AML-193 (cell line): ENCODE measurements at places on chromosomes 11 and 22.

GRCh38 chr11:119583585-119583984 is 145.4 kb downstream of the NECTIN1 start:
- DNase-seq: no peak

- DNase-seq: no peak
Observed at GRCh38 chr11:40125054-40125453, 1334.4 kb downstream of the LRRC4C start.

DNA sequence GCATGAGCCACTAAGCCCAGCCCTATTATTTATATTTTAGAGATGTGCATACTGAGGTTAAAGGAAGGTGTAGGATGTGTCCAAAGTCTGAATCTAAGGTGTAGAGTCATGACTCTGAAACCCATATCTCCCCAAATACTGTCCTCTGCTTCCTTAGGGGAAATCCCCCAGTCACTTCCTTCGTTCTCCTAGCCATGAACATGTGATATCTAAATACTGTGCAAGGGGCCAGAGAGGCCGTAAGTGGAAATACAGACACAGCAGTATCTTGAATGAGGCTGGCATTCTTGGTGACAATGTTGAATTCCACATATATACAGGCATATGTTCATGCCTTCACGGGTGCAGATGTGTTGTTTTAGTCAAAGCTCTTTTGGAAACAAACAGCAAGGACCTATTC is 21.3 kb upstream of the PATZ1 start:
- DNase-seq: no peak

DNA sequence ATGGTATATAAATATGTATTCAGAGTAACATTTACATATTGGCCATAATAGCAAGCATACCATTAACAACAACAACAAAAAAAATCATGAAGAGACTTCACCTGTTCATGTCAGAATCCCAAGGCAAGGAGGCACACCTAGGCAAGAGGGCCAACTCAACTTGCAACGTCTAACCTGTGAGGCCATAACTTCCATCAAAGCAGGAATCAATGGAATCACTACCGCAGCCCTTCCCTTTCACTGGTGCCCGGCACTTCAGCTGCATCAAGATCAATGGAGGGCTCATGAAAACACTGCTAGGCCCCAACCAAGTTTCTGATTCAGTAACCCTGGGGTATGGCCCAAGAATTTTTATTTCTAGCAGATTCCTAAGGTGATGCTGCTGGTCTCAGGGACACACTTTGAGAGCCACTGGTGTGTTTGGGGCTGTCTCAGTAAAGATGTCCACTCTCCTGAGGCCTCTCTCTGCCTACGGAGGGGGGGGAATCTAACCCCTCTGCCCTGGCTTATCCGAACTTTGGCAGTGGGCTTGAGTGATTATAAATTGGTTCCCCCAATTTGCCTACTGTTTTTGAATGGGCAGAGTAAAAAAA is 8.0 kb downstream of the ZFTA start:
- no peak for DNase-seq

DNA sequence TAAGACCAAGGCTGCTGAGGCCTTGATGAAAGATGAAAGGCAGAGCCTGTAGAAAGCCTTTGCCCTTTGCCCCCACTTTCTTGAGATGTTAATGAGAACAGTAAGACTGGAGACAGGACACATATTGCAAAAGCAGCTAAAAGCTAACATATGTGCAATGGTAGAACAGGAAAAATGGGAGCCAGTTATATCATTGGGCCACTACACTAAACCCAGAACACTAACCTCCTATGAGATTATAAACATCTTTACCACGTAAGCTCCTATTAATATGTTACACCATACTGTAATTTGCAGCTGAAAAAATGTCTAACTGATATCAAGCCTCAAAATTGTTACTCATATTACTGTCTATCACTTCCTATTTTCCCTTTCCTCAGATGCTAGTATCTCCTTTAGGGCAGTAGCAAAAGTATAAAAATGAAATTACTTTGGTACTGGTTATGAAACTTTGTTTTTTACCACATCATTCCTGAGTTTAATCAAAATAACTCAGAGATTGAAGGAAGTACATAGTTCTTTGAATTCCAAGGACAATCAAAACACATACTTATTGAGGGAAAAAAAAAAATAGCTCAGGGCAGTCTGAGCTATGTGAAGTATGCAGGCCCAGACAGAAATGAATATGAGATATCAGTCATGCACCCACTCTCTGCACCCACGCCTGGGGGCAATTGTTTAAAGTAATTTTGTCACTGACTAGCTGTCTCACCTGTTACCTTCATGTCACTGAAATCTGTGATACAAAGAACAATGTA is 9.1 kb downstream of the HPS5 start:
- no peak for DNase-seq

DNA sequence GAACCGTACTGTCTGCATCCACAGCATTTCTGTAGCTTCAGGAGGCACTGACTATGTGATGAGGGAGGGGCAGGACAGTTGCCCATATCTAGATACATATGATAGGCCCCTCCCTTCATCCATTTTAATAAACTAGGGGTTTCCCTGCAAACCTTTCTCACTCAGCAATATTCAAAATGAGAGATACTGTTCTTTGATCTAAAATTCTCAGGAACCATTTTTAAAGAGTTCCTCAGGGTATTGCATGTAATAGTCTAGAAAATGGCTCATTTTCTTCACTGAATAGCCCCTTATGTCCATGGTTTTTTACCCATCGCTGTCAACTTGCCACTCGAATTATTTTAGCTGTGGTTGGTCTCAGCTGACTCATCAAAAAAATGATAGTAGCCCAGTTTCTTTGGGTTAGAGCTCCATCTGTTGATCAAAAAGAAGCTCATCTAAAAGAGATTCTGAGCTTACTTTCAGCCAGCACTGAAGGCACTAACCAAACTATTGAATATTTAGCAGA is 37.0 kb upstream of the DNAJB7 start:
- peak; percentile 67 for DNase-seq

- DNase-seq: peak; percentile 55
Observed at GRCh38 chr11:126310200-126310991, 6.5 kb downstream of the DCPS start.

GRCh38 chr11:131305005-131305404 is 65.4 kb upstream of the NTM start:
- DNase-seq: no peak

GRCh38 chr11:73931039-73931645 is 19.7 kb upstream of the DNAJB13 start:
- DNase-seq: peak; percentile 60

- no peak for DNase-seq
Observed at GRCh38 chr22:24185001-24185500, 3.8 kb downstream of the SUSD2 start.

- DNase-seq: no peak
Observed at GRCh38 chr11:76601272-76601671, 69.3 kb downstream of the LRRC32 start.

DNA sequence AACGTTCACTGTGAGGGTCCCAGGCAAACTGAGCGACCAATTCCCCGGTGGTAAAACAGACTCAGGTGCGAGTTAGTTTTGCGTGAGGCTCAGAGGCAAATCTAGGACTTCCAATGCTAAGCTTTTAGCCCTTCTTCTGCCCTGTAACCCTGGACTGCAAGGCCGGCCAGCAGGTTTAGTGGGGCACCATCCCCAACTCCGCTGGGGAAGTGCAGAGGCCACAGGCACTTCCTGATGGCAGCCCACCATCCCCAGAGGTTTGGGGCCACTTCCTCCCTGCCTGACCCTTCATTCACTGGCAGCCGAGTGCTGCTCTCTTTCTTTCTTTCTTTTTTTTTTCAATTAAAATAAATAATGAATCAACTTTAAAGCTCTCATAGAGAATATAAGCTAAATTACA is 124.6 kb upstream of the B3GAT1 start:
- no peak for DNase-seq

DNA sequence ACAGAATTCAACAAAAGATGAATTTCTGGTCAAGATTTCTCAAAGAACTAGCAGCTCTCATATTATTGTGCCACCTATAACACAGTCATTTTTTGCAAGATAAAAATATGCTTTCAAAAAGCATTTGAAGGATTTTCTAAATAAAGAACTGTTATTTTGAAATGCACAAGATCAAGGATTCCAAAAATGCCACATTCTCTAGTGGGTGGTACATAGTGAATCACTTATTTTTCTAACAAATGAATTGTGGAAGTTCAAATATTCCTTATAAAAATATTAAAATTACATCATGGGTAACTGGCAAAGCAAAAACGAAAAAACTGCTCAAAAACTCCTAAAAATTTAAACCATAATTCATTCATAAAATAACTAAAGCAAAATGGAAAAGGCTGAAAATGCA is 2.1 kb downstream of the RNF141 start:
- no peak for DNase-seq

- DNase-seq: no peak
Observed at GRCh38 chr11:114942207-114942606, 263.9 kb downstream of the NXPE2 start.
